ENCODE measurements at places on chromosomes 11 and 22.
A peak's percentile ranks its signal among the peaks of the same experiment; 100 is the strongest.

DNA sequence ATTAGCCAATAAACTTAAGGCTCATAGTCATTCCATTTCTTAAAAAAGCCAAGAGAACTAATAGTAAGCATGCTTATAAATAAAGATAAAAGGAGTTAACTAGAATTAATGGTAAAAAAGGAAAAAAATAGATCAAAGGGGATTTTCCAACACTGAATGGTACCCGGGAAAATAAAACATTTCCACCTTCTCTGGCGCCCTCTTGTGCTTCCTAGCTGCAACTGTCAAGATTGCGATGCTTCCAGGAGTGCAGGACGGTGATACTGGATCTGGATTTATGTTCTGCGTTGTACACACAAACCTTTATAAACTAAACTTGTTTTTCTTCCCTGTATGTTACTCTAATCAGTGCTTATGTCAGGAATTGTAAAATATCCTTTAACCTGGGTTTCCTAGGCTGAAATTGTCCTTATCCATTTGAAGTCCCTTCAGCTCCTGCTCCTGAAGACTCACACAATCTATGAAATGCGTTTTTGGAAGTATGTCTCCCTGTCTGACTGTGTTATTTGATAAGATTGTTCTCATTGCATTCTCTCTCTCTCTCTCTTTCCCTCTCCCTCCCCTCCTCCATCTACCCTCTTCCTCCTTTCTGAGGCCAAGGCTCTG, 9.6 kb upstream of the HTATIP2 start:
- H3K36me3 ChIP-seq: no peaks in the 10 kb centered on the region
- no peaks in the 10 kb centered on the region for H3K27me3 ChIP-seq
- peak; percentile 56 for DNase-seq
- H3K27ac ChIP-seq: no peak overlapping the region

DNA sequence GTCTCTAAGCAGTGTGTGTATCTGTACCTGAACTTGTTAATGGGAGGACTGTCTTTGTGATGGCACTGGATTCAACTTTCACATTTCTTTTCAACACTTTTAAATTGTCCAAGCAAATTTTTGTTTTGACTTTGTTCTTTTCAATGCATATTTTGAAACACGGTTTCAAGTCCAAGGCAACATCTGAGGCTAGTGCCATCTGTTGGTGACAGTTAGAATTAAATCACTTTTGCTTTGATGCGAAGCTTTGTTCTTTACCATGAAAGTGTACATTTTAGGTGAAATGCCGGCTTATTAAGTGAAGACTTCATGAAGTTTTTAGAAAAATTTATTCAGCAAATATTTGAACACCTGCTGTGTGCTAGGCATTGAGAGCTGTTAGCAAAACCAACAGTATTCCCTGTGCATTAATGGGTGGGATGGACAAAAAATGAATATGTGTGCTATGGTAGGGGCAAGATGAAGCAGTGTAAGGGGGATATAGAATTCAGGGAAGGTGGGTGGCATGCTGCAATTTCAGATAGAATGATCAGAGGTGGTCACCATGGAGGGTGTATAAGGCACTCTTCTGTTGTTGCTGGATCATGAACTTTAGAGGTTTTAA, 70.2 kb downstream of the DDX10 start:
- no peak overlapping the region for H3K27ac ChIP-seq
- peaks cover 1% of the 10 kb centered on the region for H3K36me3 ChIP-seq
- H3K4me3 ChIP-seq: no peak overlapping the region

DNA sequence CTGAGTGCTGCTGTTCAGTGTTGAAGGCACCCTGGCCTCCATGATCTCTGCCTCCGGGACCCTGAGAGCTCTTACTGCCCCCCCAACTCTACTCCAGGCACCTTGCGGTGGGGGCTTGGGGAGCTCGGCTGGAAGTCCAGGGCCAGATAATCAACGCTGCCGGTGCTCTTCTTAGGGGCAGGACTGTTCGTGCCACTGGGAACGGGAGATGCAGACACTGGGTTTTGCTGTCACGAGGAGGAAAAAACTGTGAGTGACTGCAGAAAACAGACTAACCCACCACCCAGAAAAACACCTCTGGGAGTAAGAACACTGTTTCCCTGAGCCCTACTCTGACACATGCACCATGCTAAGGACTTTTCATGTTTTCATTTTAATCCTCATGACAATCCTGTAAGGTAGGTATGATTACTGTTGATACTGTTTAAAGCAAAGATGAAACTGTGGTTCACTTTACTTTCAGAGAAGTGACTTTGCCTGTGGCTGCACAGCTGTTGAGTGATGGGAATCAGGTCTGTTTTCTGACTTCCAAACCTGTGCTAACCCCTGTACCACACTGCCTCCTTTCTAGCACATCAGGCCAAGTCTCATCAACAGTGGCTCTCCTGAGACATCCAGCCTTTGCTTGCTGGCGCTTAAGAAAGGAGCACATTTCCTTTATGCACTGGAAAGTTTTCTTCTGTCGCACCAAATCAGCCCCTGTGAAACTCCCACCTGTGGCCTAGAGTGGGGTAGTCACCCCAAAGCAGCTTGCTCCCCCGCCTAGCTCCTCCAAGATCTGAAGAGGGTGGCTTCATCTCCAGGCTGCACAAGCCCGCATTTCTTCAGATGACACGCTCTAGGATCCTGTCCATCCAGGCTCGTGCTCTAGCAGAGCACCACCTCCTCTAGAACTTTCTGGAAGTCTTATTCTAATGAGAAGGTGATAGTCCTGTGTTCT, 31.8 kb downstream of the USP35 start:
- H3K27ac ChIP-seq: peak overlapping the region; percentile 34
- H3K36me3 ChIP-seq: peaks cover 38% of the 10 kb centered on the region
- no peak overlapping the region for H3K4me3 ChIP-seq
- H3K4me1 ChIP-seq: no peaks in the 10 kb centered on the region
- no peak for DNase-seq

- no peak overlapping the region for H3K4me3 ChIP-seq
- no peaks in the 10 kb centered on the region for H3K27me3 ChIP-seq
- DNase-seq: no peak
Observed at GRCh38 chr11:110356762-110357671, 60.6 kb upstream of the RDX start.

Measured in glutamatergic neuron (in vitro differentiated cells).